ENCODE measurements at places on chromosomes 2 and 18.
A peak's percentile ranks its signal among the peaks of the same experiment; 100 is the strongest.

GRCh38 chr2:64606479-64607363 lies 47.0 kb downstream of the SERTAD2 start:
- peak; percentile 94 for DNase-seq

DNA sequence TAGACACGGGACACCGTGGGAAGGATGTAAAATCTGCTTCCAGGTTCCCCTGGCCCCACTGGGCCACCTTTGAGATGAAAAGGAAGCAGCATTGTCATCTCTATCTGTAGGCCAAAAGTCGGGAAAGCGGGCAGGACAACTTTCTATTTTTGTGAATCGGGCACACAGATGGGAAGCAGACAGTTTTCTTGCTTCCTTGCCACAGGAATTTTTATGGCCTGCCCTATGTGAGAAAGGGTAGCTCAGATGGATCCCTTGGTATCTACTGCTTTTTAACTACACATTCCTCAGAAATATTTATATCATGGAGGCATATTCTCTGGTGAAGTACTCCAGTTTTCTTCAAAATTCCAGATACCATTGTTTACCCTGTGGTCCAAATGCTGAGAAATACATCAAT lies 735.5 kb downstream of the CBLN2 start:
- DNase-seq, result no peak

GRCh38 chr2:36570416-36570815 lies 27.6 kb downstream of the FEZ2 start:
- DNase-seq, result no peak

DNA sequence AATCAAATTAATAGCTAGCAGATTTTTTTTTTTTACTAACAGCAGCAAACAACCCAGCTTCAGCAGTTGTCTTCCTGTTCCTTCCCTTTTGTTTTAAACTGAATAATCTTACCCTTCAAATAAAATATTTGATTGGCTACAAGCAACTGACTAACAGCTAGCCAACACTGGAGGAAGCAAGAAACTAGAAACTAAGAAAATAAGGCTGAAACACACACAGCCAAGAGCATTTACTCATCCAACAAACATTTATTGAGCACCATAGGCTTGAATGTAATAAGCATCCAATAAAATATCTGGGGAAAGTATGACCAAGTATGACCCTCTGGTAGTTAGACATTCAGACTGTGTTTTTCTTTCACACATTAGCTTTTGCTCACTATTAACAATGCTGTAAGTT lies 189.2 kb downstream of the CD226 start:
- no peak for DNase-seq

GRCh38 chr2:76498360-76498759 lies 787.6 kb upstream of the GCFC2 start:
- DNase-seq, result no peak

GRCh38 chr2:32963941-32964340 lies 17.2 kb downstream of the LTBP1 start:
- no peak for DNase-seq

DNA sequence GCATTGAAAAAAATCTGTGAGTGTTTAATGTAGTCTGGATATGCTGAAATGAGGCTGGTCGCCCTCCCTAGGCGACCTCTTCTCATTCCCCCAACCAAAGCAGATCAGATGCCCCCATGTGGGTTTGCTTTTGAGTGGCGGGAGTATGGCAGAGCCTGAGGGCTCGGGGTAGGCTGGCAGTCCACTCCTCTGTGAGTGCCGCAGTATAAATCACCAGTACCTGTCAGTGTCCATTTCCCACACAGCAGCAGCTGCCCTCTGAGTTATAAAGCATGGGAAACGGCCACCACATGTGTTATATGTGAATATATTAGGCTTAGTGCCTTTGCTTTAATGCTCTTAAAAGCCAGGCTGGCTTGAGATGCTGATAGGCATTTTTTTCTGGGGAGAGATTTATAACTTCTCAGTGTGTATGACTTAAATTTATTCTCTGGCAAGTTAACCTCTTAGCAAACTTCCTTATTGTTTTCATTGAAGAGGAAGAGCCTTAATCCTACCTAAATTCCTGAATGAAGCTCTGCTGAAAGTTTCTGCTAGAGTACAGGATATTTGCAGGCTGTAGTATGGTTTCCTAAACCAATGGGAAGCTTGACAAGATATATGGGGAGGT lies 3.8 kb downstream of the DCC start:
- DNase-seq, result no peak

DNA sequence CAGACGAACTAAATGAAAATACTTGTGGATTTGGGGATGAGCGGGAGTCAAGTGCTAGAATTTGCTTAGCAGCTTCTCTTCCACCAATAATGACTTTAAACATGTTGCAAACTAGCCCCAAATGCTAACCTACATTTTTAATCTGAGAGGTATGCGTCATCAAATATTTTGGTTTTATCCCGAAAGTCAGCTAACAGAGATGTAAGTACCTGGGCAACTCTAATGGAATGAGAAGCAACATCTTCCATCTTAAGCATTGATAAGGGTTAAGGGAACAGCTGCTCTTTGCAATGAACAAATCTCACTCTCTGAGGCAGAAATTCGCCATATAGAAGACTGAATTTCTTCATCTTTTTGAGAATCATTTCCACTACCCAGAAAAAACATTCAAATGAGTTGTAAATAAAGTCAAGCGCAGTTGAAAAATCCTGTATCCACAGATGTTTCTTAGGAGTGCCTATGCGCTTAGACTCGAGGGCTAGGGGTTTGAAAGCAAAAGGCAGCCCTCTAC lies 926 bp upstream of the YPEL5 start:
- no peak for DNase-seq

GRCh38 chr2:75311993-75312392 lies 112.7 kb upstream of the TACR1 start:
- peak; percentile 22 for DNase-seq
